ENCODE measurements at places on chromosomes 3 and 15. TPM values are rescaled to one million over a fixed set of nuclear protein-coding genes. Genes with fewer than 3 reads are reported as not detected.

GRCh38 chr15:39969002-39969394, 35.1 kb downstream of the EIF2AK4 start:
- DNase-seq: no peak

DNA sequence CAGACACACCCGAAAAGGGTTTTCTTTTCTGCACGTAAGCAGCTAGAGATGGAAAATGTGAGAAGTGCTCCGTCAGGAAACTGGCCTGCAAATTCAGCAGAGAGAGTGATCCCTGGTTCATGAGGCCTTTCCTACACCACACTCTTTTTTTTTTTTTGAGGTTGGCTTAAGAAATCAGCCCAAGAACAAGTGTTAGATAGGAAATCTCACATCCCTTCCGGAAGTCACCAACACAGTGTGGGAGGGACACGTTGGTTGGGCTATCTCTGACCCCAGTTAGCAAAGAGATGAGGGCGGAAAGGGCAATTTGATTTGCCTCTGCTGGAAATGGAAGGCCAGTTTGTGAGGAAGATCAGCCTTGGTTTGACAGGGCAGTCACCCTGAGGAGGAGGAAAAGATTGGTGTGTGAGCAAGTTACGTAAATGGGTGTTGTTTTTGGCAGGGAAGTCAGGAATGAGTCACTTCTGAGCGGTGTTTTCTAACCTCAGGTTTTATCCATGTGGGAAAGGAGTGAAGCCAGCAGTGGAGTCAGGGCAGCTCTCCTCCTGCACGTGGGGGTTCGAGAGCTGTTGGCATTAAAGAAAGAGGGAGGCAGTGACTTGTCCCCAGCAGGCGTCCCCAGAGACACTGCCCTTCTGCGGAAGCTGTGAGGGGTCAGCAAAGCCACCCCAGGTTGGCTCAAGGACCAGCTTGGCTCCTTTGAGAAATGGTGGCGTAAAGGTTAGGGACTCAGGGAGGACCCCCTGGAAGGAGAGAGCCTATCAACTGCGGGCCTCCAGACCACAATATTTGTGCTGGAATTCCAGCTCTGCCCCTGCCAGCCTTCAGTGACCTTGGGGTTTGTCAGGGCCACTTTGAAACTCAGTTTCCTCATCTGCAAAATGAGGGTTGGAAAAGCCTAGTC, 237.6 kb upstream of the BHLHE40 start:
- peak; percentile 83 for DNase-seq

- no peak for DNase-seq
Measured at GRCh38 chr15:82621970-82622369, 25.2 kb downstream of the CPEB1 start.

DNA sequence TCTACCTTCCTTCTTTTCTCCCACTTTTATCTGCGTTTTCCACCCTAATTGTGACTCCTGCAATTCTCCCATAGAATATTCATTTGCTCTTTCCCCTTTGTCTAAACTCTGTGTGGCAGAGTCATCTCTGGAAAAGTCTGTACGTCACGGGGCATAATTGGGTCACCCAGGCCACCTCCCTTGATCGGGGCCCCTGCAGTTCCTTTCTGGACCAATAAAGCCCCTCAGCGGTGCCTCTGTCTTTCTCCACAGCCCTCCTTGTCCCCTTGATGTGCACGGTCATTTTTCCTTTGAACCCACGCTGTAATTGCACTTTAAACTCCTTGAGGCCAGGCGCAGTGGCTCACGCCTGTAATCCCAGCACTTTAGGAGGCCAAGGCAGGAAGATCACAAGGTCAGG, 10.7 kb downstream of the UPK1B start:
- no peak for DNase-seq

Gene CDCP1
- total RNA-seq: 196 TPM

Gene IGSF10
- total RNA-seq: 0.02 TPM

Measured in HCT116 (cell line).